Temporal lobe (tissue), 4 donors: ENCODE measurements at places on chromosomes 1 and 21. TPM values are rescaled to one million over a fixed set of nuclear protein-coding genes. Genes with fewer than 3 reads are reported as not detected.

The SNX7 gene
- total RNA-seq, result 95.1 TPM

The TMPRSS15 gene
- under 0.01 TPM for total RNA-seq

The C2CD4D gene
- total RNA-seq, result not detected

The C1orf226 gene
- 2.2 TPM for total RNA-seq

The SLC1A7 gene
- not detected for total RNA-seq

The DIO1 gene
- total RNA-seq, result not detected

The S100A14 gene
- 0.25 TPM for total RNA-seq

The SLC44A5 gene
- total RNA-seq, result 141 TPM

The TEKT2 gene
- total RNA-seq, result 5.9 TPM

The DHCR24 gene
- 37.4 TPM for total RNA-seq

The CCDC185 gene
- total RNA-seq, result under 0.01 TPM

The CYP4X1 gene
- 13.8 TPM for total RNA-seq

The NME7 gene
- total RNA-seq, result 39.3 TPM

The CRP gene
- total RNA-seq, result not detected

The KRTAP19-3 gene
- not detected for total RNA-seq

The PADI3 gene
- not detected for total RNA-seq

The LENEP gene
- not detected for total RNA-seq

The IFI44L gene
- total RNA-seq, result 4.4 TPM

The PLXNA2 gene
- total RNA-seq, result 63.2 TPM

The ORC1 gene
- total RNA-seq, result 0.98 TPM

The WLS gene
- 35.9 TPM for total RNA-seq

The GPR161 gene
- 72.0 TPM for total RNA-seq

The EEIG2 gene
- total RNA-seq, result 45.7 TPM
